RWPE2 (cell line): ENCODE measurements at places on chromosomes 5 and 9.

- DNase-seq: no peak
These were observed 8.4 kb downstream of the ENHO start for GRCh38 chr9:34514401-34514800.

DNA sequence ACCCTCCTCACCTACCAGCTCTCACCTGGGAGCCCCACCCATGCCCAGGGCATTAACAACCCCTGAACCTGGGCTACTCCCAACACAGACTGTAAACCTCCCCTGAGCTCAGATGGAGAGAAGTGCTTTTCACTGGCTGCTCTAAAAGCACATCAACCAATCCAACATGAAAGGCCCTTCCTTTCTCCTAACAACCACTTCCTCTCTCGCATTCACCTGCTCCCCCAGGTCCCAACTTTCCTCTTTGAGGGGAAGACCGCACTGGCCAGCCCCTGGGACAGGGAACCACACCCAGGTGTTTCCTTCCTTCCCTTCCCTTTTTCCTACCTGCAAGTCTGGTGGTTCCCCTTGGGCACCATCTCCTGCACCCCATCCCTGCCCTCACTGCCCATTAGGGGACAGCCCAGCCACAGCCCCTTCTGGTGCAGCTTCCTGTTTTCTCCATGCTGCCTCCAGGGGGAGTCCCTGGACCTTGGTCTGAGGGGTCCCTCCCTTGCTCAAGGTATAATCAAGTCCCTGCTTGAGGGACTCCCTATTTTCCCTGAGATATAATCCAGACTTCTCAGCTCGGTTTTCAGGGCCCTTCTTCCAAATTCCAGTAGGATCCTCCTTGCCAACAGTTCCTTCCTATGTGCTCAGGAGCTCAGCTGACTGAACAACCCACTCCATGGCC, 30.5 kb upstream of the DAB2IP start:
- DNase-seq: no peak

- DNase-seq: no peak
These were observed 38.8 kb upstream of the CCDC112 start for GRCh38 chr5:115335301-115335700.

DNA sequence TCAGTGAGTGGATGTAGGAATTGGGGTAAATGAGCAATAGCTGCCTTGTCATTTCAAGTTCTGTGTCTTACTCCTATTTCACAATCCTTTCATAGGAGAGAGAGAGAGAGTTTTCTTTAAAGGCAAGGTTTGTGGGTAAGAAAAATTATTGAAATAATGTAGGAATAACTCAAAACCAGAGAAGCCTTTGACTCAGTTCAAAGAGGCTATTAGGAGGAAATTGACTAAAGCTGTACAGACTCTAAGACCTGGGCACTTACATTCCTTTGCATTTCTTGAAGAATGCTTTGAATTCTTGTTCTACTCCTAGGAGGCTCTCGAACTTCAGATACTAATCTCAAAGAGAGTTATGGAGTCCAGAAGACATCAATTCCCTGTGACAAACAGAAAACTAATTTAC, 257.1 kb downstream of the FBXL7 start:
- no peak for DNase-seq

DNA sequence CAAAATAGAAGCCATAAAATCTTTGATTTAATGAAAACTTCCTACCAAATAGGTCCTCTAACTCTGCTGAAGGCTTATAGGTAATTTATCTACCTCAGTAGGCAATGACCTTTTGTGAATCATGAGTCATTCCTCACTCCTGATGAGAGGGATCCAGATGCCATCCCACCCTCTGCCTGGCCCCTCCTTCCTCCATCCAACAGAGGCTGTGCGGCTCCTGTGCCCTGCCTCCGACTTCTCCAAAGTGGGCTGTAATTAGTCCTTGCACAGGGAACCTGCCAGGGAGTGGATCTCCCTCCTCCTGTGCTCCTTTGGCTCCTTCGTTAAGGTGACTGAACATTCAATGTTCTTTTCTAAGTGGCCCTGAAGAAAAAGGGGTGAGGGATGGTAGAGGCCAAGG, 213.9 kb upstream of the TBCA start:
- no peak for DNase-seq
